ENCODE measurements at places on chromosomes 6 and 20. TPM values are rescaled to one million over a fixed set of nuclear protein-coding genes. Genes with fewer than 3 reads are reported as not detected.

PGC gene
- not detected for total RNA-seq

HLA-DQB2 gene
- total RNA-seq, result 0.36 TPM

AGER gene
- total RNA-seq, result 15.2 TPM

DNAAF9 gene
- 2.3 TPM for total RNA-seq

GLP1R gene
- not detected for total RNA-seq

COL10A1 gene
- not detected for total RNA-seq

FAM162B gene
- not detected for total RNA-seq

ZFP57 gene
- 10.9 TPM for total RNA-seq

TXLNB gene
- 0.08 TPM for total RNA-seq

CFAP206 gene
- not detected for total RNA-seq

KCNK5 gene
- total RNA-seq, result 32.0 TPM

EFCAB8 gene
- total RNA-seq, result 0.21 TPM

GPR6 gene
- total RNA-seq, result not detected

SLA2 gene
- total RNA-seq, result 64.5 TPM

SLC22A16 gene
- not detected for total RNA-seq

YTHDF1 gene
- total RNA-seq, result 42.6 TPM

MAP1LC3A gene
- 2.2 TPM for total RNA-seq

All from activated CD8-positive, alpha-beta memory T cell treated with anti-CD3 and anti-CD28 coated beads for 36 hours (primary cell).